COLO829 (cell line): ENCODE measurements at places on chromosomes 2 and 18.
A peak's percentile ranks its signal among the peaks of the same experiment; 100 is the strongest.

GRCh38 chr2:137031731-137032130, 266.4 kb downstream of the THSD7B start:
- no peak for DNase-seq

DNA sequence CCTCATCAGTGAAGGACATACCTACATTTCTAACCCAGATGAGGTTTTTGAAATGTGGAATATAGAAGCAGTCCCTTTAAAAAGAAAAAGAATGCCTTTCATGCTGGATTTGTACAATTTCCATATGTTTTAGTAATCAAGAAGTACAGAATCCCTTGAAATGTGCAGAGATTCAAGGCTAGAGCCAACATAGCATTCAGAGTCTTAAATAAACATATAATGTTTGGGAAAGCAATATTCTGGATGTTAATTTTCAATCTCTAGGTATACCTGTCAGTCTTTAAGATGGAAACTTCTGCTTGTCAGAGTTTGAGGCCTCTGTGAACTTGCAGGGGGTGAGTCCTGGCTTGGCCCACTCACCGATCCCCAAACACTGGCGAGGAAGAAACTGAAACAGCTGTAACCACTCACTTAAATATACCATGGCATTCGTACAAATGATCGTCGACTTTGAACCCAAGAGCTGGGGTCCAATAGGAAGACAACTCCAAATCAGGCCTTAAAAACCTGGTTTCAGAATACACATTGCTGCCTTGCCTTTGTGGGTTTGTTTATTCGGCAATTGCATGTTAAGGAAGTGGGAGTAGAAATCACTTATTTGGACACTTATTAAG, 132.8 kb upstream of the NCK2 start:
- DNase-seq = no peak

- DNase-seq = no peak
Observed at GRCh38 chr2:191015239-191015638, 1.3 kb upstream of the STAT1 start.

- DNase-seq = no peak
Observed at GRCh38 chr18:31269566-31269965, 48.4 kb upstream of the DSG1 start.

- no peak for DNase-seq
Observed at GRCh38 chr2:85396531-85397470, 13.4 kb downstream of the CAPG start.

DNA sequence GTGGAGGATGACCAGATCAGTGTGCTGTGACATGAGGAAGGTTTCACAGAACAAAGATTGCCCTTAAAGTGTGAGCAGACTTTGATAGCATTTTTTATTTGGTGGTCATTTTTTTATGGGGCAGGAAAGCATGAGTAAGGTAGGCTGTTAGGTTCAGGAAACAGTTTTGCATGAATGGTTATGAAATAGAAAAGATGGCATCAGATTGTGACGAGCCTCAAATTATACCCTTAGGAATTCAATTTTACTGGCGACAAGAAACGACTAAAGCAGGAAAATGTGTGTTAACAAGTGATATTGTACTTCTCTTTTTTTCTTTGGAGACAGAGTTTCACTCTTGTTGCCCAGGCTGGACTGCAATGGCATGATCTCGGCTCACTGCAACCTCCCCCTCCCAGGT, 44.7 kb downstream of the PIK3C3 start:
- DNase-seq = no peak

- no peak for DNase-seq
Observed at GRCh38 chr2:23630961-23631360, 246.0 kb downstream of the KLHL29 start.

GRCh38 chr2:191165176-191165643, 14.4 kb upstream of the STAT4 start:
- peak; percentile 77 for DNase-seq

DNA sequence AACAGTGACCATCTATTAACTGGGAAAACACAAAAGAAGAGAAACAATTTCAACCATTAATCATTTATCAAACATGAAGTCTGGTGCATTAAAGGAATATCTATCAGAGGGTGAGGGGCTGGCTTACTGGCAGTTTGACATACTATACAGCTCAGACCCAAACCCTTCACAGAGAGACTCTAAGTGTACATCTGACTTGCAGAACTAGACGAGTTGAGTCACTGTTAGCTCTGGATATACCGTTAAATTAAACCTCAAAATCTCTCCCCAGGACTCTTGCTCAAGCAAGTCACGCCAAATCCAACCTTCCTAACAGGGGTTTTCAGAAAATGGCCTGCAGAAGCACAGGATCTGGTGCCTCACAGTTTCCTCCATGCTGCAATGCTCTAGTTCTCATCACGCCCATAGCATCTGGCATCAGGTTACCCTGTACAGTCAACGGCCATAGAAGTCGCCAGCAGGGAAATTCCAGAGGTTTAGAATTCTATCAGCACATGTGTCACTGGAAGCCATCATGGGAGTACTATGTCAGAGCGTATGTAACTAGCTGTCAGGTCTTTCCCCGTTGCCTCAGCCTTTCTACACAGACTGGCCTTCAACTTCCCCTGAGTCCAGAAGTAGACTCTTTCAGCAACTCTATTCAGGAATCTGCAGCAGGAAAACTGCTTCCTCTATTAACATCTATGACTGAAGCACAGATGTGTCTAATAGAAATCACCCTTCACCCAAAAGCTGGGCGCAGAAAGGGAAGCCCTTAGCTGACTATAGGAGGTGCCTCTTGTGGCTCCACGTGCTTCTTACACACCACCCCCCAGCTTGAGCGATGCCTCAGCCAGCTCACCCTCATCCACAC, 9.3 kb downstream of the TGOLN2 start:
- DNase-seq = no peak

DNA sequence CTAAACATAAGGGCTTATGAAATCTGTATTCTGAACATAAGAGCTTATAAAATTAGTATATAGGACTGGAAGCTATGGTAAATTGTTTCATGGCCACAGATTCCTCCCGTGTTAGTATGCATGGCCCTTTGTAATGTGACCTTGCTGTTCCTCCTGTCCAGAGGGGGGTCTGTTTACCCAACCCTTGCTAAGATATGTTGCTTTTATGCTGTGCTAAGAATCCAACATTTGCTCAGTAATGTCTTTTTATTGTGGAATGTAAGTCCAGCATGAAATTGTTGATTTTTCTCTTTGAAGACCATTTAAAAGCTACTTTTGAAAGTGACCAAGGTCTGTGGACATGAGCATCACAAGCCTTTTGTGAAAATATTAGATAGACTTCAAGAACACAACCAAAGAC, 485.4 kb downstream of the PARD3B start:
- no peak for DNase-seq

DNA sequence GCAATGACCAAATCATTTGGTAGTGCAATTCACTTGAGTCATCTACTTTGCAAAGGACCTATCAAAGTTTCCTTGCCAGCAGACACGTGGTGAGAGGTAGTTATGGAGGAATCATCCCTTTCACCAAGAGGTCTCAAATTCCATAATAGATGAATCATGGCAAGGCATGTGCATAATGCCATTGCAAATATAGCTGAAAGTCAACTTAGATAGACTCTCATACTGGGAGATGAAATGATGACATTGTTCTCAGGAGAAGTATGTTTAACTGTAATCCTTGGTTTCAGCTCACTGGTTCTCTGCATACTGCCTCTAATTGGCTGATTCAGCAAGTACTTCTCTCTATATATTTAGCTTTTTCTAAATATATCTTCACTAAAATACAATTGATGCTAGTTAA, 57.2 kb downstream of the CALCRL start:
- DNase-seq = peak; percentile 70

- DNase-seq = no peak
Observed at GRCh38 chr2:210546424-210547208, 9.8 kb upstream of the CPS1 start.
